NCI-H1105 treated with DMSO at 0.1 percent for 48 hours (cell line): ENCODE measurements at places on chromosomes 6 and 20.
A peak's percentile ranks its signal among the peaks of the same experiment; 100 is the strongest.

GRCh38 chr6:156508923-156509322 is 268.3 kb upstream of the ARID1B start:
- peak; percentile 26 for DNase-seq

GRCh38 chr20:56762829-56763228 is 133.7 kb downstream of the TFAP2C start:
- DNase-seq: no peak

DNA sequence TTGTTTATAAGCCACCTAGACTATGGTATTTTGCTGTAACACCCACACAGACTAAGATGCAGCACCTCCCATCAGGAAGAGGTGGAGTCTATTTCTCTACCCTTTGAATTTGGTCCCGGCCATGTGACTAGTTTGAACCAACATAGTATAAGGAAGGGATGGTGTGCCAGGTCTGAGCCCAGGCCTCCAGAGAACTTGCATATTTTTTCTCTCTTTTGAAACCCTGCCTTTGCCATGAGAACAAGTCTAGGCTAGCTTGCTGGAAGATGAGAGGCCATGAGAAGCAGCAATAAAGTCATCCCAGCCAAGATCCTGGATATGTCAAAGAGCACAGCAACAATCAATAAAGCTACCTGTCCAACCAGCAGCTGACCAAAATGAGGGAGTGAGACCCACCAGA is 63.0 kb upstream of the ANKEF1 start:
- no peak for DNase-seq

- DNase-seq: no peak
These were observed 2.4 kb downstream of the LTB start for GRCh38 chr6:31579546-31580437.

DNA sequence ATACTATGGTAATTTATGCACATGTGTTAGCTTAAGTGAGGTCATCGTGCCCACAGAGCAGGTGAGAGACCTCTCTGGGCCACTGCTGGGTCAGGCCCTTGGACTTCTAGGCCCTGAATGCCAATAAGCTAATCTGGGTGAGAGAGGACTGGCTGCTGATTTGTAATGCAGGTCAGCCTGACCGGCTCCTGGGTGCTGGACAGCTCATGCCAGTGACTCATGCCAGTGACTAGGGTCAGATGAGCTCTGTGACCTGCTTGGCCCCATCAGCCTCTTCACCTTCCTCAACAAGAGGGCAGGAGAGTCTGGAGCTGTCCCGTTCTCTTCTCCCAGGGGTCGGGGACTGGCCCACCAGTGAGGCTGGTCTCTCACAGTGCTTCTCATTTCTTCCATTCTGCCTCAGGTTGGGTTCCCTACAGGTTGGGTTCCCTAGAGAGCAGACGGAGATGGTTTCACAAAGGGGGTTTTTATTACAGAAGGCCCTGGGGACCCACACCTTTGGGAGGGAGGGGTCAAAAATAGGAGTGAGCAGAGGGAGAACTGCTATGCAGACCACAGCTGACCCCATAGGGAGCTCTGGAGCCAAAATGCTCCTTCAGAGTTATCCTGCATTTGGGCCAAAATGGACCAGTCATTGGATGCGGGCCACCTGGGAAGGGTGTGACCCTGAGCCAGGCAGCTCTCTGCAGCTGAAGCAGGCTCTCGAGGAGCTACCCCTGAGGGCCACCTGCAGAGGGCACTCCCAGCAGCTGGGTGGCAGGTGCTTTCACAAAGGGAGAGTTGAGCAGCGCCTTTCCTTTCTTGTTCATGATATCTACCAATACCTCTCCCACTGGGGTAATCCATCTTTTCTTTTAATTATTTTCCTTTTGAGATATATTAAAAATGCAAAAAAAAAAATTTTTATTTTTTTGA is 2.2 kb upstream of the OXT start:
- peak; percentile 14 for DNase-seq

- no peak for DNase-seq
These were observed 10.6 kb downstream of the REM1 start for GRCh38 chr20:31485450-31486339.

DNA sequence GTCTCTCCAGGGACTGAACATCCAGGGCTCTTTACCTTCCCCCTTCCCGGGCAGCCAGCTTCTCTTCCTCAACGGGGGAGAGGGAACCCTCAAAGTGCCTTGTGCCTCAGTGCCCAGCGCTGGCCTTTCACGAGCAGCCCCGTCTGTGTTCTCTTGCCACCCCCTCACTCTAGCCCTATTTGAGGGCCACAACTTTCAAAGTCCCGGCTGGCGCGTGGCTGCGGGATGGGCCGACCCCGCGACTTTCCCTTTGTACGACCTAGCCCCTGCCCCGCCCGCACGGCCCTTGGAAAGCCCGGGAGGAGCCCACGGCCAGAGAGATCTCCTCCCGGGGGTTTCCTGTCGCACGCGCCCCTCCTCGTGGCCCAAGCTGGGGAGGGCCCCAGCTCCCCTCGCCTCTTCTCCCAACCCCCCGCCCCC is 559 bp downstream of the SCRT2 start:
- no peak for DNase-seq

- peak; percentile 10 for DNase-seq
These were observed 425.2 kb downstream of the CD83 start for GRCh38 chr6:14542670-14543366.
